ENCODE measurements at places on chromosomes 7 and 10. TPM values are rescaled to one million over a fixed set of nuclear protein-coding genes. Genes with fewer than 3 reads are reported as not detected.

ZNF804B gene
- total RNA-seq = not detected

DGKB gene
- total RNA-seq = 0.65 TPM

PIK3AP1 gene
- total RNA-seq = not detected

IFIT2 gene
- total RNA-seq = 7.0 TPM

ZNF655 gene
- total RNA-seq = 54.6 TPM

ASB15 gene
- not detected for total RNA-seq

Measured in GM23248 (cell line).